ENCODE measurements at places on chromosomes 3 and 15. TPM values are rescaled to one million over a fixed set of nuclear protein-coding genes. Genes with fewer than 3 reads are reported as not detected.

The CCDC12 gene
- total RNA-seq = 107 TPM

- DNase-seq = no peak
Observed at GRCh38 chr3:30107531-30107930, 498.9 kb upstream of the TGFBR2 start.

DNA sequence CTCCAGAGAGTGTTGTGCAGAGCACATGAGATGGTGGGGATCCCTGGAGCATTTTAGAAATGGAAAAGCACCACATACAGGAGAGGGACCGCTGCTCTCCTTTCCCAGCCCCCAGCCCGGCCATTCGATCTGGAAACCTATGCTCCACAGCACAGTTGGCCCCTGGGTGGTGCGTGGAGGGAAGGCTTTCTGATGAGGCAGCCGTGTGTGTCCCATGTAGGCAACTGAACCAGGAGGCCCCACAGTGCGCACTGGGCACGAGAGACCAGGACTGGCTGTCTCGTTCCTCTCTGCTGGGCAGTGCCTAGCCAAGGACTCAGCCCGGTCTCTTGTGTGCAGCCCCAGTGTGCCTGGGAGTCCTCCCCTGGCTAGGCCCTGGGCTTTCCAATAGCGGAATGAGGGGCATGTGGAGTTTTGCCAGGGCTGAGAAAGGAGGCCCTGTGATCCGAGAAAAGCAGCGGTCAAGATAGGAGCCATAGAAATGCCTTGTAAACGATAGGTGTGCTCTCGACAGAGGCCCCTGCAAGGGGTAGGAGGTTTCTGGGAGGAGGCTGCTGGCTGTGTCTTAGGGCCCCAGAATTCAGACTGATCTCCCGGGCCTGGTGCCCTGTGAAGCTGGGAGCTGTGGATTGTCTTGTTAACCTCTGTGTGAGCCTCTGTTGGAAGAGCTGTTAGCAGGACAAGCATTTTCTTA lies 39.0 kb downstream of the CHDH start:
- DNase-seq = no peak

DNA sequence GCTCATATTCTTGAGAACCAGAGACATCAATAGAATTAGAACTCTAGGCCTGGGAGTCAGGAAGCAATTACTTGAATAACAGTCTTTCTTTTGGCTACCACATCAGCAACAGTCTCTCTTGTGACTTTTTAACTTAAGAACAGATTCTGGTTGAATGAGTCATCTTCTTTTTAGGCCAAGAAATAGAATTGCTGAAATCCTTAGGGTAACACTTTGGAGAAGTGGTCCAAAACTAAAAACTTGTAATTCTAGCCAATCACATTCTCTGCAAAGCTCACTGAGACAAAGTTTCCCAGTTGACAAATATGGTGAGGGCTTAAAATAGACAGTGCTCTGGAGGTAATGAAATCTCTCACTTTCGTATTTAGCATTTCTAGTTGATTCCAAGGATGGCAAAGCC lies 238.0 kb downstream of the SHOX2 start:
- no peak for DNase-seq

DNA sequence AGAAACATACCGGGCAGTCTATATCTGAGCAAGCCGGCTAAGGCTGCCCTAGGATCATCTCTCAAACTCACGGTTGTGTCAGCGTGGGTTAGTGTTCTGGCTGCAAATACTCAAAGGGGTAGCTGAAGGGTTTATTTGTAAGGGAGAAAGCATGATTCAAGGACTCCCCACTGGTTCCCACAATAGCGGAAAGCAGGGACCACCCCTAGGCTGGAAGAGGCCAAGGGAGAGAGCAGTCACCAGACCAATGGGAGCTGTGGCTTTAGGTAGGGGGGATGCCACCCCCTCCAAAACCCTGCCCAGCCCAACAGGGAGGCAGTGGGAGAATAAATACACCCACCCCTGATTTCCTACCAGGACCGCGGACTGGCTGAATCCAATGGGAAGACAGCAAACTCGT lies 7.3 kb upstream of the LMCD1 start:
- no peak for DNase-seq

The RAB6B gene
- 1.3 TPM for total RNA-seq

GRCh38 chr3:183159333-183159732 lies 3.2 kb downstream of the LAMP3 start:
- DNase-seq = peak; percentile 23

The CPOX gene
- total RNA-seq = 7.5 TPM

- DNase-seq = no peak
Observed at GRCh38 chr15:85539491-85539890, 159.1 kb downstream of the AKAP13 start.
